ENCODE measurements at places on chromosomes 7 and 10.

DNA sequence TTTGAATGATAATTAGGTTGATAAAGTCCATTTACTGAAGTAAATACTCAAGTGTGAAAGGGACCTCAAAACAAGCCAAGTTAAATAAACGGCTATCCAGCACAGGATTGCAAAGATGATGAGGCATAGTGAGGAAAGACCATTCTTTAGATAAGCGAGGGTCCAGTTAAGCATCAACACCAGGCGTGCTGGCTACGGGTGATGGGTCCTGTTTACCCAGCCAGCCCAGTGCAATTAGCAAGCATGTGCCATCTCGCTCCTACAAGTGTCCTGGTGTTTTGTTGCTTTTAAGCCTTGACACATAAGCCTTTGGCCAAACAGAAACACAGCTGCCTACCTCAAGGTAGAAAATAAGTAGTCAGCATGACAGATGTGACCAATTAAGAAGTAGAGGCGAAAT, 7.1 kb downstream of the NEBL start:
- no peak for DNase-seq

DNA sequence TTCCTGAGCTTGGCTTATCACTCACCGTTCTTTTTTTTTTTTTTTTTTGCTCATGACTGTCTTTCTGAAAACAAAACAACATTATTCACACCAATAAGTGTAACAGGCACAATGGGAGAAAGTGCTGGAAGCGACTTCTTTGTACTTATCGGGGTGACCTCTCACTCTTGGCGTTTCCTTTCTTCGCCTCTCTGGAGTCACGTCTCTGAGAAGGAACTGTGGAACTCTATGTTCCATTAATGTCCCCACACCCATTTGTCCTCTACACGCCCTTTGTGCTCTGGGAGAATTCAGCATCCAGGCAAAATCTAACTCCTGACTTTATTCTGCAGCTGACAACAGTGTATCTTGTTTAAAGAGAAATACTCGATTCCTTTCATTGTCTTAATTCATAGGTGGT, 70.8 kb upstream of the FAM204A start:
- DNase-seq = no peak

GRCh38 chr7:130948822-130949221, 214.8 kb upstream of the KLF14 start:
- no peak for DNase-seq

DNA sequence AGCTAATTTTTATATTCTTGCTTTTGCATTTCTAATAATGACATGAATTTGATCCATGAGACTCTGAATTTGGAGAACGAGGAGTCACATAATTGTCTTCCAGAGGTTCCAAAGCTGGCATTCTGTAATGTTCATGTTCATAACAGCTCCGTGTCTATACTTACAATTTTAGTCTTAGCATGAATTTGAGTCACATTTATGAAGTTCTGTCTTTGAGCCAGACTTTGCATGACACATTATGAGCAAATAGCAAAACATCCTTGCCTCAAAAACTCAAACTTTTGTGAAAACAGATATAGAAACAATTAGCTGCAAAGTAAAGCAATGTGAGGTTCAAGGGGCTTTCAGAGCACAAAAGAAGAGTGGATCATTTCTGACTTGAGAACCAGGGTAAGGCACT, 44.5 kb upstream of the CAV2 start:
- no peak for DNase-seq

DNA sequence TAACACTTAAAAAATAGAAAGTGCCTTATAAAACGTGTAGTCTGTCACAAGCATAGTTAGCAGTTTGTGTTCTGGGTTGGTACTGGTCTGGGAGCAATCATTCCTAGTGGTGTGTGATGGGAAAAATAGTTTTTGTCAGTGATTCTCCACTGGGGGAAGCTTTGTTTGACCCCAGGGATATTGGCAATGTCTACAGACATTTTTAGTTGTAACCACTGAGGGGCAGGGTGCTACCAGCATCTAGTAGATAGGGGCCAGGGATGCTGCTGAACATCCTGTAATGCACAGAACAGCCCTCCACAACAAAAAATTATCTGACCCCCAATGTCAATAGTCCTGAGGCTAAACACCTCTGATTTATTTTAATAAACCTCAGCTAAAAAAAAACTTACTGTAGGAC, 51.6 kb upstream of the CREB5 start:
- no peak for DNase-seq

- DNase-seq = no peak
These were observed 33.9 kb upstream of the MSMB start for GRCh38 chr10:46079831-46080585.

DNA sequence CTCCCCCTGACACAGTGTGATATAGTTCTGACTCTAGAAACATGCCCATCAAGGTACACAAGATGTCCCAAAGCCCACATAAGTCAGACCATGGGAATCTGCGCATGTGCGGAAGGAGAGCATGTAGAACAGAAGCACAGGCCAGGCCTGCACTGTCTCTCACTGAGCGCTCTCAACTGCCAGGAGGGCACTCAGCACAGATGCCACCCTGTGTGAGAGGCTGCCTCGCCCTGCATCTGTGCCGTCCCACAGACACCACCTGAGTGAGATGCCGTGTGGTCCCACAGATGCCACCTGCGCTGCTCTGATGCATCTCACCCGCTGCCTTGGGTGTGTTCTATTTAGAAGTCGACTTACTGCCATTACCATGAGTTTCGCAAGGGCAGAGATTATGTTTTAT, 98.4 kb downstream of the VOPP1 start:
- DNase-seq = no peak

- DNase-seq = no peak
These were observed 257.1 kb downstream of the CDK14 start for GRCh38 chr7:90853205-90853604.

DNA sequence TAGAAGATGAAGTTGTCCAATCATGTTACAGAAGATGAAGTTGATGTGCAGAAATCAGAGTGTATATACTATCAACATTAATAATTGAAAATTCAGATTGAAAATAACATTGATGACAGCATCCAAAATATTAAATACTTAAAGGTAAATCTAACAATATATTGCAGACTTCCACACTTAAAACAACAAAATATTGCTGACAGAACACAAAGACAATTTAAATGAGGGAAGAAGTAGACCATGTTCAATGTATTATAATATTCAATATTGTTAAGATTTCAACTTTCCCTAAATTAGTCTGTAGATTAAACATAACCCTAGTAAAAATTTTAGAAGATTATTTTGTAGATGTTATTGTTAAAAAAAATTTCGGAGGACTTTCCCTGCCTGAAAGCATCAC, 151.9 kb downstream of the PON1 start:
- no peak for DNase-seq

GRCh38 chr10:4538016-4538415, 288.0 kb upstream of the AKR1E2 start:
- DNase-seq = no peak

DNA sequence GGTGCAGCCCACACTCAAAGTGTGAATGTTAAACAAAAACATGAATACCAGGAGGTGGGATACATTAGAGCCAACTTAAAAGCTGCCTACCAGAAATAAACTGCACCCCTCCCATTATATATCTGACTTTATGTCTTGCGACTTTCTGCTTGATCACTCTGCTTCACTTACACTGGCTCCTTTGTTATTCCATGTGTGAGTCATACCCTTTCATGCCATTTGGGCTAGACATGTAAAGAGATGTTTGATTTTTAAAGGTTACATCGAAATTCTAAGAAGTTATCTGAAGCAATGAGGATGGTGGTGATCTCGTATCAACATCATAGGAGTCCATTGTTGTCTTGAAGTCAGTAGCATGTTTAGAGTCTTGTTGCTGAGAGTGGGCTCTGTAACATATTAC, 31.6 kb upstream of the ETV1 start:
- no peak for DNase-seq

- DNase-seq = no peak
These were observed 21.0 kb upstream of the FIS1 start for GRCh38 chr7:101265622-101266516.

DNA sequence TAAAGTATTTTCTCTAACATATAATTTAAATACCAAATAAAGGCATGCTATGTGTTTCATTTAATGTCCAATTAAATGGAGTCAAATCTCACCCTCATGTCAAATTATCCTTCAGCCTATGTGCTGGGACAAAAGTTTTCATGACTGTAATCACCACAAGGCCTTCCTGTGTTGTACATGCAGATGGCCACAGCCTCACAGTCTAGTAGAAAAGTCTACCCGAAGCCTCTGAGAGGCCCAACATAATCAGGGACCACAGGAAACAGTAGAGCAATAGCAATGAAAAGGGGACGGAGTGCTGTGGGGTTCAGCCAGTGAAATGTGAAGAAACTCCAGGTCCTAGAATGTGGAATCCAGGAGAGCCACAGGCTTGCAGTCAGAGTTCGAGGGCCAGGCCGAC, 140.2 kb upstream of the KLF6 start:
- DNase-seq = no peak

DNA sequence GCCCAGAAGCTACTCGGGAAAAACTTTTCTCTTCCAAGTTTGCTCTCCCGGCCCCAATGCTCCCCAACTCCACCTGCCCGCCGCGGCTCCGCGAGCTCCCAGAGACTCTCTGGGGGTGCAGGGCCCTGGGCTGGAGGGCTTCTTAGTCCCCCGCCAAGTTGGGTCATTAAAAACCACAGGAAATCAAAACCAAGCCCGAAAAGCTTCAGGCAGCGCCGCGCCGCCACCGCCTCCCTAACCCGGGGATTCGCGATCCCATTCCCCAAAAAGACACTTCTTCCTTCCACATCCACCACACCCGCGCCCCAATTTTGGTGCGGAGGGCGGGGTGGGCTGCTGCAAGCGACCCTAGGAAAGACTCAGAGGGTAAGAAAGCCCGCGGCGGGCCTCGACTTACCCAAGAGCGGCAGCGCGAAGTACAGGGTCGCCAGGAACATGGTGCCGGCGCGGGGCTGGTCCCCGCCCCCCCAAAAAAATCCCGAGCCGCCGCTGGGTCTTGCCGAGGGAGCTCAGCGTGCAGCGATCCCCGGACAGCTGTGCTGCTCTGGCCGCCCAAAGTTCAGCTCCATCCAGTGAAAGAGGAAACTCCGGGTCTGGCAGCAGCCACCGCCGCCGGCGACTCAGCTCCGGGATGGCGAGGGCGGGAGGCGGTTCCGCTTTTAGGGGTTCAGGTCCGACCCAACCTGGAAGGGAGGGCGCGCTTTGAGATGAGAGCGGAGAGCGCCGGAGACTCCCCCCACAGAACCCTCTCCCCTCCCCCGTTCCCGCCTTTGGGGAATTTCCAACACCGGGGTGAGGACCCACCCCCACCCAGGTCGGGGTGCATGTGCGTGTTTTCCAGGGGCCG, 1.2 kb downstream of the GFRA1 start:
- no peak for DNase-seq

- DNase-seq = no peak
These were observed 17.7 kb downstream of the CPA5 start for GRCh38 chr7:130362251-130362816.

GRCh38 chr7:26504411-26505120, 212.9 kb downstream of the SNX10 start:
- DNase-seq = no peak

GRCh38 chr7:32100407-32100907, 30.2 kb upstream of the PDE1C start:
- DNase-seq = no peak

DNA sequence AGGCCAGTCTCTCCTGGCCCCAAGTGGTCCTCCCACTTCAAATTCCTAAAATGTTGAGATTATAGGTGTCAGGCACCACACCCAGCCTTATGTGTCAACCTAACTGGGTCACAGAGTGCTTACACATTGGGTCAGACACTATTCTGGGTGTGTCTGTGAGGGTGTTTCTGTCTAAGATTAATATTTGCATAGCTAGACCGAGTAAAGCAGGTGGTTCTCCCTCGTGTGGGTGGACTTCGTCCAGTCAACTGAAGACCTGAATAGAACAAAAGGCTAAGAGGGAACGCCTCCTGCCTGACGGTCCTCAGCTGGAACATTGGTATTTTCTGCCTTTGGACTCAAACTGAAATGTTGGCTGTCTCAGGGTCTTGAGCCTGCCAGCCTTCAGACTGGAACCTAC, 11.5 kb downstream of the PPIF start:
- no peak for DNase-seq

GRCh38 chr7:75980430-75981202, 13.8 kb downstream of the TMEM120A start:
- DNase-seq = no peak

DNA sequence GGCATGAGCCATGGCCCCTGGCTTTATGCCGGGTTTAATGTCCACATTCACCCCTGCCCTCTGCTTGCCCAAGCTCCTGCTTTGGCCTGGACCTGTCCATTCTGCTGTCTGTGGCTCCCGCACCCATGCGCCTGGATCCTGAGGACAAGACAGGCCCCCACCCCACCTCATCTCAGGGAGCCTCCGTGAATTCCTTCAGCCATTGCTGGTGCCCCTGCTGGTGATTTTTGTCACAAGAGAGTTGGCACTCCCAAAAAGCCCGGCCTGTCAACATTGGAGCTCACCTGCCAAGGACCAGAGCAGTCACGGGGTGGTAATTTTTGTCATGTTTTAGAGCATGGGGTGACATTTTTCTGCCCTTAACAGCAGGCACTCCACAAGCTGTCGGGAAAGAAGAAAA, 127.5 kb upstream of the PLXNA4 start:
- DNase-seq = no peak

- DNase-seq = no peak
These were observed 564.3 kb upstream of the SORCS1 start for GRCh38 chr10:107728807-107729206.

DNA sequence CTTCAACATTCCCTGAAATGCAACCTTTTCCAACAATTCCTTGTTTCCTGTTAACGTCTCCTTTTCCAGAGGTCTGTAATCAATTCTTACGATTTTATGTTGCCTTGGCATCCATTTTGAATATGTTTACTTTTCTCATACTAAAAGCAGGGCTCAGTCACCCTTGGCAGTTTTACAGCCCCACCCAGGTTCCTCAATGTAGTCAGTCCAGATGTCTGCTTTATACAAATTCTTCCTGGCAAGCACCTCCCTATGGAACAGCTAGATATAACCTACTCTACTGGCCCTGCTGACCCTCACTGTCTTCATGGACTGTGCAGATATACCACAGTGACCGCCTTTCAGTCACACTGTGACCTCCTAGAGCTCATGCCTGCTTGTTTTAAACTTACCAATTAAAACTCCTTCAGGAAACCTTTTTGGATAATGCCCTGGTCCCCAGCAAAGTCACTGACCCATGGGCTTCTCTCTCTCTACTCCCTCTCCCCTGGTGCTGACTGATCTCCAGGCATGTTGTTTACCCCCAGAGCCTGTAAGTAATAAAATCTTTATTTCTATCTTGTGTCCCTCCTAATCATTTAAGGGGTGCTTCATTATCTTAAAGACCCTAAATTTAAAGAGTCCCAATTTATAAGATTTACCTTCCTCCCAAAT, 147.1 kb upstream of the STEAP1 start:
- DNase-seq = no peak

DNA sequence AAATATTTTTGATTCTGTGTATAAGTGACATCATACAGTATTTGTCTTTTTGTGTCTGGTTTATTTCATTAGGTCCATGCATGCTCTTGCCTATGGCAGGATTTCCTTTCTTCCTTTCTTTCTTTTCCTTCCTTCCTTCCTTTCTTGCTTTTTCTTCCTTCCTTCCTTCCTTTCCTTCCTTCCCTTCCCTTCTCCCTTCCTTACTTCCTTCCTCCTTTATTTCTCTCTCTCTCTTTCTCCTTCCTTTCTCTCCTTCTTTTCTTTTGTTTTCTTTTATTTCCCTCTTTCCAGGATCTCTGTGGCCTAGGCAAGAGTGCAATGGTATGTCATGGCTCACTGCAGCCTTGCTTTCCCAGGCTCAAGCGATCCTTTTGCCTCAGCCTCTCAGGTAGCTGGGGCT, 31.4 kb upstream of the CALU start:
- no peak for DNase-seq

GRCh38 chr7:70512761-70513160, 619.2 kb upstream of the GALNT17 start:
- no peak for DNase-seq

All from activated CD8-positive, alpha-beta memory T cell treated with anti-CD3 and anti-CD28 coated beads for 4 hours (primary cell).